AG04450 (cell line): ENCODE measurements at places on chromosomes 7 and 10. TPM values are rescaled to one million over a fixed set of nuclear protein-coding genes. Genes with fewer than 3 reads are reported as not detected.

The ZNF92 gene
- 3.0 and 4.8 TPM in 2 replicates for polyA plus RNA-seq

The CYP2W1 gene
- not detected in 2 replicates for polyA plus RNA-seq

DNA sequence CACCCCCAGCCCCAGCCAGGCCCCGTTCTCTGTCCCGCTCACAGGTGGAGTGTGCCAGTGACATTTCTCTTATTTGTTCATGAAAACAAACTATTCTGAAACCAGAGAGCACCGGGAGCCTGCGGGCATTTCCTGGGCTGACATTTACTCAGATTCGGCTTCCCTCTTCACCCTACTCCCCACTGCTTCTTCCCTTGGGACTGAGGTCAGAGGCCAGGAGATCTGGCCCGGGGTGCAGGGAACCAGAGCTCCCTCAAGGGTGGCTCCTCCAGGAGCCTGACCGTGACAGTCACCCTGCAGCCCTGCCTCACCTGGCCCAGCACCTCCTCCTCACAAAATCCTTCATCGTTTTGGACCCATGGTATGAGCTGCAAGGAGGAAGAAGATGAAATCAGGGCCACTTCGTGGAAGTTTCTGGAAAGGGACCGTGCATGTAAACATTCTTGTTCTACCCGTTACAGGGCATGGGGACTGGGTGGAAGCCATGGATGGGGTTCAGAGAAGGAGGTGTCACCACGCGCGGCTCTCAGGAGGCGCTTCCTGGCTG is 12.2 kb downstream of the BHLHA15 start:
- no peak for DNase-seq

GRCh38 chr10:130359711-130360110 is 223.5 kb downstream of the GLRX3 start:
- DNase-seq: no peak

The ITGA8 gene
- 0.20 and 0.25 TPM in 2 replicates for polyA plus RNA-seq

DNA sequence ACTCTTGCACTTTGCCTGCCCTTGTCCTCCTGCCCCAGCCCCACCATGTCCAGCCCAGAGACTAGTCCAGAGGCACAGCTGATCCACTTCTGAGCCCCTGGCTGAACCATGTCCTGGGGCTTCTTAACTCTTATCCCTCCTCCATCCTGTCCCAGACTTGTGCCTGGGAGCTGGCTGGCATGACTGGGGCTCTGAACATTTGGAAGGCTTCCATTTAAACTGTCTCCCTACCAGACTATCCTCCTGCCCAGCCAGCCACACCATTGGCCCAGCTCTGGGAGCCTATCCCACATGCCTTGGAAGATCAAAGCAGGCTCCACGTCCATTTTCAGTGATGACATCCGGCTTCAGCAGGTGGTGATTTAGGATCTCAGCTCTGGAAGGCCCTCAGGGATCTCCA is 57.4 kb downstream of the FAM241B start:
- no peak for DNase-seq

DNA sequence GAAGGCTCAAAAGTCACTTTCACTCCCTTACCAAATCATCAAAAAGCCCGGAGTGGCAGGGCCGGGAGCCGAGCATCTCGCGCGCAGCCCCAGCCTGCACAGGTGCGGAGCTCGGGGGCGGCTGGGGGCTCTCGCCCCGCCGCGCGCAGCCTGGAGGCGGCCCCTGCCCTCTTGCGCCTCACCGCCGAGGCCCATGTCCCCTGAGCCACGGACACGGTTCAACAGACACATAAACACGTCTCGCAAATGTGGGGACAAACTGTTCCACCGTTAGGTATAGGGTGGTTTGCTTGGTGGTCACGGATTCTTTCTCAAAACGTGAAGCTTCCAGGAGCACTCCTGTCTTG is 700 bp downstream of the GSAP start:
- DNase-seq: no peak

The INHBA gene
- polyA plus RNA-seq: 28.1 and 28.5 TPM in 2 replicates

DNA sequence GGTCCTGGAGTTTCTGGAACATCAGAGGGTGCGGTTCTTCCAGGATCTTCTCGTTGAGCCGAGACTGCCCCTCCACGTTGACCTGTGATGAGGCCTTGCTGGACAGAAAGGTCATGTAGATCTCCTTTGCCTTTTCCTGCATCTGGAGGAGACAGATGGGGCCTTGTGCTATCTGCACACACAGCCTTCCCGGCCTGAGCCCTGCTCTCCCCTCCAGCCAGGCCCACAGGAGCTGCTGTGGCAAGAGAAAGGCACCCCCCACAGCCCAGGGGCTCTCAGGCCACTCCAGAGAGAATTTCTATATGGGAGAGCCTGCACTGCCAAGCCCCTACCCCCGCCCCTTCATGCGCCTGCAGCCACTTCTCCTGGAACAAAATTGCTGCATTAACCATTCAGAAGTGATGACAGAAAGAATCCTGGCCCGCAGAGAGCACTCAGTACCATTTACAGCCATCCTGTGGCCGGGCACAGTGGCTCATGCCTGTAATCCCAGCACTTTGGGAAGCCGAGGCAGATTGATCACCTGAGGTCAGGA is 26.9 kb downstream of the RGS10 start:
- DNase-seq: no peak

GRCh38 chr10:71398976-71399375 is 2.3 kb downstream of the CDH23 start:
- no peak for DNase-seq

GRCh38 chr10:43138757-43139241 is 554 bp downstream of the CSGALNACT2 start:
- no peak for DNase-seq

- DNase-seq: no peak
Observed at GRCh38 chr7:35555386-35555785, 139.5 kb downstream of the HERPUD2 start.

DNA sequence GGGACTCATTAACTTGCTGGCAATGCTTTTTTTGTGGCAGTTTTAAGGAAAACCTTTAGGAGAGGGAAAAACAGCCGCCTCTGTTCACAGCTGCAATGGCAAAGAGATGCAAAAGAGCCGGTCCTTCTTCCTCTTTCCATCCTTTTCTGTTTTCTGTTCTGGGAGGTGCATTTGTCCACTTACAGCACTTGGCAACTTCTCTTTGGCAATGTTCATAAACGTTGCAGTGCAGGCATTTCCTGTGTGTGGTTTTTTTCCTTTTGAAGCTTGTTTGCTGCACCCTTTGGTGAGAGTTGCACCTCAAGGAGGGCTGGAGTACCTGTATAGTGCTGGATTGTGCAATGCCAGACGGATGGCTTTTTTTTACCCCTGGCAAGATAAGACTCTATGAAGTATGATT is 53.9 kb upstream of the HABP2 start:
- no peak for DNase-seq

DNA sequence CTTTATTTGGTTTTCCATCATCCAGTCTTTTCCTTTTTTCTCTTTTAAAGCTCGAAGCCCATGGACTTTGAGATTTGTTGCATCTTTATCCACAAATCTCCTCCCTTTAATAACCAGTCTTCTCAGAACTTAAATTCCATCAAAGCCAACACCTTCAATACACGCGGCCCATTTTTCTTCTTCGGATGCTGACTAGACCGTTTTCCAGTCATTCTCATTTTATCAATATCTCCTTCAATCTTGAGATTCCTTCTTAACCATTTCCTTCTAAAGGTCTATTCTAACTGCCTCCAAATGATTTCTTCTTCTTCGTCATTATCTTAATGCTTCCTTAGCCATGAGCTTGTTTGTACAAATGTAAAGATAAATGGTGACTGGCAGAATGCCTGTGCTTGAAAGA is 173.5 kb downstream of the BAMBI start:
- no peak for DNase-seq

DNA sequence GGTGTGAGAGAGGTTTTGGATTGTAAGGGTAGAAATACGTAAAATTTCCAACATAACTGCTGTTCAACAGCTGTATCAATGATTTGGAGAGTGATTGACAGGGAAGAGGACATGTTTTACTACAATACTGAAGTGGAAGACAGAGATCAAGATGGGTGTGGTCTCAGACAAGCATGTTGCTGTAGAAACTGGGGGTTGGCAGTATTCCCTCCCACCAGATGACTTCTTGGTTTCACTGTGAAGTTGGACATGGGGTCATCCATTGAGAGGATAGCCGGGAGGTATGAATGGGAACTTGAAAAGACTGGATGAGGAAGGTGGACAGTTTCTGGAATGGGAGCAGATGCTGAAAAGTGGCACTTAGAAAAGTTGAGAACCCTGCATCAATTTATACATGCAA is 95.3 kb upstream of the HDAC9 start:
- no peak for DNase-seq

GRCh38 chr7:119281181-119281846 is 991.7 kb upstream of the KCND2 start:
- no peak for DNase-seq

The ZNF503 gene
- polyA plus RNA-seq: 2.5 and 3.3 TPM in 2 replicates

- no peak for DNase-seq
Observed at GRCh38 chr7:116876664-116877442, 14.5 kb downstream of the CAPZA2 start.

DNA sequence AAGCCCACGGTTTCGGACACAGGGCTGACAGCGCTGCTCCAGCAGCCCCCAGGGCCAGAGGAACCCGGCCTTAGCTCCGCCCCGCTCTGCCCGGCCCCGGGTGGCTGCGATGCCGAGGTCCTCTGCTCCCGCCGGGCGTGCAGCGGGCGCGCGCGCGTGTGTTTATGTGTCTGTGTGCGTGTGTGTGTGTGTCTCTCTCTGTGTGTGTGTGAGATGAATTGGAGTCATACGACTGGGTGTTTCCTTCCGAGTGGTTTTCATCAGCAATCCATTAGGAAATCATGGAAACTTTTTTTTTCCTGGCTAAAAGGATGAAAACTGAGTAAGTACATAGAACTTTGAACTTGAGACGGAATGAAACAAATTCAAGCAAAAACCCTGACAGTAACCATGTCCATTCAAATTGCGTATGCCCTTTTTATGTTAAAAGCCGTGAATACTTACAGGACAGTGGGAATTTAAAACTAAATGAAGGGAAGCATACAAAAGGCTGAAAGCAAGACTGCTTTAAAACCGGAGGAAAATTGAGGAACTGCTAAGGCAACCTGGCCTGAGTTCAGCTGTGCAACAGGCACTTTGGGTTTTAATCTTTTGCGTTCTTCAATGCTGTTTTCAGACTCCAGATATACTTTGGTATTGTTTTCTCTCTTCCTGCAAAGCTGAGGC is at the start of gene CPED1:
Gene CPED1 (plus strand): TSS at position 121 of the 666 bp plus-strand sequence. CDS start 911 bp downstream, outside the sequence.
- peak; percentile 73 for DNase-seq

DNA sequence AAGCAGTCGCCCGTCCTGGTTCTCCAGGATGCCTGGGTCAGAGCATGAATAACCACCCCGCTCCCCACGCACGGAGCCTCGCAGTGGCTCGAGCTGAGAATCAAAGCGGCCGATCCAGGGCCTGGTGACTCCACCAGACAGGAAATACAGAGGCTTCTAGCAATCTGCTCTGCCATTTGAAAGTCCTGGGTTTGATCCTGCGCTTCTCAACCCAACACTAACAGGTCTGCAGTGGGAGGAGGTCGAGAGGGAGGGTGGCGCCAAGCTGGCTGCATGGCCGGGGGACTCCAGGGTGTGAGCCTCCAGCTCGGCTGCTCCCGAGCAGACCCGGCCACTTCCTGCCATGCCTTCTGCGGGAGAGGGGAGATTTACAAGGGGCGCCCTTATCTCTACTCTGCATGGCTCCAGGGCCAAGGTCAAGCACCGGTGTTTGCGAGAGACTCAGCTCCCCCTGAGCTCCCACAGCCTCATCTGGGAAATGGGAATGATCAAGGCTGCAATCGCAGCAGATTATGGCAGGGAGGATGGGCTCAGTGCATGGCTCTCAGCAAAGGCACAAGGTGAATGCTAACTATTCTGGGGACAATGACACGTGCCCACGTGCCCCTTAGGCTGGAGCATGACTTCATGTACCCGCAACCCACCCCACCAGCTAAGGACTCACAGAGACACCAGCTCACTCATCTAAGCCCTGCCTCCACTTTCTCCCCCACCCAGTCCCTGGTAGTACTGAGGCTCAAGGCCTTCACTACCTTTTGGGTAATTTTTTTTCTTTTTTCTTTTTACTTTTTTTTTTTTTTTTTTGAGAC is 73.9 kb upstream of the TNRC18 start:
- no peak for DNase-seq

- DNase-seq: no peak
Observed at GRCh38 chr10:98391578-98391991, 23.4 kb downstream of the PYROXD2 start.

DNA sequence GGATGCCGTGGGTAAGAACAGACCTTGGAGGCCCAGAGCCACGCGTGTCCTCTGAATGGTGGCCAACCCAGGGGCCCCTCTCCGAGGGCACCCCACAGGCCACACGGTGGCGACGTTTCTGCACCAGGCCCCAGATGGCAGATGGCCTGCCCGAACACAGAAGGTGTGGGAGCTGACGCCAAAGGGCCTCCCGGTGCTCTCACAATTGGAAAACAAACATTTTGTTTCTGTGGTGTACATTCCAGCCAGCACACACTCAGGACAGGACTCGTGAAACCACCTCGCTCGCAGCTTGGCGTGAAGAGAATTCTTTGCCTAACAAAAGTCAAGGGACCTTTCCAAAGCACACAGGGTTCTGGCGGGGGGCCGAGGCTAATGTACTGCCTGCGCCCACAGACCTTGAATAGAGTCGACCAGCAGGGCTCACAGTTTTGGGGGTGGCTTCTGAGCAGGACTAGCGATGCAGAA is 112.1 kb downstream of the FAM53B start:
- no peak for DNase-seq

The CLEC5A gene
- polyA plus RNA-seq: not detected in 2 replicates

DNA sequence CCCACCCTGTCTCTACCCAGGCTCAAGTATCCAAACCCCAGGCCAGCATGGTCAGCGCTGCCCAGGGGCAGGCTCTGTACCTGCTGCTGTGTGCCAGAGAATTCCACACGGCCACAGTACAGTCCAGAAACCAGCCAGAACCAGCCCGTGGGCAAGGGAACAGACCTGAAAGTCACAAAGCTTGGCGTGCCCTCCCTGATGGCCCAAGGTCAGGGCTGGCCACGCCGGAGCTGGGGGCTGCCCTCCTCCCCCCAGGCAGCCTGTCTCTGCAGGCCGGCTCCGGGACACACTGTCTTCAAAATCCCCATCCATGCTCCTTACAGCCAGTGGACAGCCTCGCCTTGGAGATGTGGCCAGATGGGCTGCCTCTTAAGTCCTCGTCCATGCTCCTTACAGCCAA is 78.4 kb downstream of the CTBP2 start:
- DNase-seq: no peak

The SPDYE5 gene
- polyA plus RNA-seq: not detected in 2 replicates
